ENCODE measurements at places on chromosomes 11 and 22. TPM values are rescaled to one million over a fixed set of nuclear protein-coding genes. Genes with fewer than 3 reads are reported as not detected.

The EPS8L2 gene
- 28.6 TPM for total RNA-seq

The MOGAT2 gene
- total RNA-seq: 1.9 TPM

The OR56A1 gene
- total RNA-seq: 2.2 TPM

The ANGPTL5 gene
- total RNA-seq: 1.9 TPM

The GLYATL1 gene
- 19.0 TPM for total RNA-seq

The CHRM1 gene
- total RNA-seq: 2.4 TPM

The CHRNA10 gene
- total RNA-seq: 1.7 TPM

The SCUBE2 gene
- total RNA-seq: 79.4 TPM

The LMO2 gene
- total RNA-seq: 10.8 TPM

The INPPL1 gene
- 34.4 TPM for total RNA-seq

DNA sequence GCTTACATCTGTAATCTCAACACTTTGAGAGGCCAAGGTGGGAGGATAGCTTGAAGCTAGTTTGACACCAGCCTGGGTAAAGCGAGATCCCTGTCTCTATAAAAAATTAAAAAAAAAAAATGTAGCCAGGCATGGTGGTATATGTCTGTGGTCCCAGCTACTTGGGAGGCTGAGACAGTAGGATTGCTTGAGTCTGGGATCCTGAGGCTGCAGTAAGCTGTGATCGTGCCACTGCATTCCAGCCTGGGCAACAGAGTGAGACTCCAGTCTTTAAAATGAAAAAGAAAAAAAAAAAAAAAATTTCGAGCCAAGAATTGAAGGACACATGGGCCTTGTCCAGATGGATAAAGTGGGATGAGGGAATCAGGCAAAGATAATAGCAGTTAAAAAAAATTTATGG lies 62.5 kb downstream of the MTMR3 start:
- no peak for DNase-seq

GRCh38 chr11:34948696-34949095 lies 32.3 kb downstream of the PDHX start:
- no peak for DNase-seq

GRCh38 chr11:74278721-74279161 lies 32.7 kb downstream of the P4HA3 start:
- peak; percentile 87 for DNase-seq

DNA sequence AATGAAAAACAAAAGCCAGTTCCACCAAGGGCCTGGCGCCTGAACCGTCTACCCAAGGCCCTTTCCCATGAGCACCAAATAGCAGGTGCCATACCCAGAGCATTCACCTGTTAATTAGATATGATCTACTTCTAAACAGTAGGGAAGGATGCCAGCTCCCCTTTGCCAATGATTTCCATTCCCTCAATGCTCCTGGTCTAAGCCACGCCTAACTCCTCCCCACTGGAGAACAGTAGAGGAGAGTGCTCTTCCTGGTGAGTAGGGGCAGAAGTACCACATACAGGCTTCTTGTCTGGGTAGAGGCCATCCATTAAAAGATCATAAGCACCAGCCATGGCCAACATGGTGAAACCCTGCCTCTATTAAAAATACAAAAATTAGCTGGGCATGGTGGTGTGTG lies 40.7 kb downstream of the PACSIN2 start:
- no peak for DNase-seq

DNA sequence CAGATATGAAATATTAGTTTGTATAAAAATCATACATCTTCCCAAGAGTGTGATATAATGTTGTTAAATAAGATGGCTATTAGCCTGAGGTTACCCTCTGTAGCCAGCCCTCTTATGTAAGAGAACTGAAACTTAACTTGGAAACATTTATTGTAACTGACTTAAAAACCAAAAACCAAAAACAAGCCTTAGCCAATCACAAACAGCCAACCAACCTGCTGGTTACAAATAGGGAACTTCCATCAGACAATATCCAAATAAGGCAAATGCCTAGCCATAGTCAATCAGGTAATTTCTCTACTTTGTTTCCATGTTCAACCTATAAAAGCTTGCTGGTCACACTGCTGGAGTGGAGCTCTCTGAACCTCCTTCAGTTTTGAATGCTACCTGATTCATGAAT lies 14.1 kb downstream of the KBTBD3 start:
- DNase-seq: no peak

DNA sequence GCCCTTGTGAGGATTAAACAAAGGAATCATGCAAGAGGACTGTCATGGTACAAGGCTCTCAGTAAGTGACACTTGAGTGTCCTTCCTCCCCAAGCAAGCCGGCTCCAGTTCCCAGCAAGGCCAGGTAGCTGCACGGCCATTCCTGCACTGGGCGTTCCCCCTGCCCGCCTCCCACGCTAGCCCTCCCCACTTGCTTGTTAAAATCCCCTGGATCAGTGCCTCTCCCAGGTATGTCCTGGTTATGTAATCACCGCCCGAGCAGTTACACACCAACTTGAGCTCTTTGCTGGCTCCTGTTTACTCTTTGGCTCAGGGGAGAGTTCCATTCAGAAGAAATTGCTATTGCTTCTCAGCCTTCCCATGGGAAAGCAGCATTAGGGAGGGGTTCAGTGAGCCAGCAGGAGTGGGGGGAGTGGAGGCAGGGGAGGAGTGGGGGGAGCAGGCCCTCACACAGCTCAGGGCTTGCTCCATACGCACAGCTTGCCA lies 19.4 kb upstream of the MYEOV start:
- peak; percentile 30 for DNase-seq

GRCh38 chr22:27057717-27058116 lies 400.3 kb downstream of the MIAT start:
- no peak for DNase-seq

DNA sequence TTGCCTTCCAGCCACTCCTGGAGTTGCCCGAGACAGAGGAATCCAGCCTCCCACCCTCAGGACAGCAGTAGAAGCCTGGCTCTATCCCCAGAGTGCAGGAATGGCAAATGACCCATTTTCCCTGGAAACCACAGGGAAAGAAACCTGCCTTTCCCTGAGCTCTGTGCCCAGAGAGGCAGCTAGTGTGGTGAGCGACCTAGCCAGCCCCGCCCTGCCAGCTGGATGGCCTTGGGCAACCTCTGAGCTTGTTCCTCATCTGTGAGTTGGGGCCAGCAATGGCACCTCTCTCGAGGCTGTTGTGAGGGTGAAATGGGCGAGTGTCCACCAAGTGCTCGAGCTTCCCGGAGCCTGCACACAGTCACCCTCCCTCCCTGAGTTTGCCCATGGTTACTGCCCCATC lies 3.7 kb downstream of the OMP start:
- DNase-seq: no peak

GRCh38 chr22:36998620-36999351 lies 20.5 kb downstream of the TST start:
- no peak for DNase-seq

- peak; percentile 38 for DNase-seq
These were observed 22.3 kb downstream of the VPS37C start for GRCh38 chr11:61138935-61139334.

GRCh38 chr11:33778675-33779074 lies 4.4 kb upstream of the FBXO3 start:
- DNase-seq: peak; percentile 94

GRCh38 chr22:39713799-39714290 lies 143.3 kb downstream of the CACNA1I start:
- no peak for DNase-seq

DNA sequence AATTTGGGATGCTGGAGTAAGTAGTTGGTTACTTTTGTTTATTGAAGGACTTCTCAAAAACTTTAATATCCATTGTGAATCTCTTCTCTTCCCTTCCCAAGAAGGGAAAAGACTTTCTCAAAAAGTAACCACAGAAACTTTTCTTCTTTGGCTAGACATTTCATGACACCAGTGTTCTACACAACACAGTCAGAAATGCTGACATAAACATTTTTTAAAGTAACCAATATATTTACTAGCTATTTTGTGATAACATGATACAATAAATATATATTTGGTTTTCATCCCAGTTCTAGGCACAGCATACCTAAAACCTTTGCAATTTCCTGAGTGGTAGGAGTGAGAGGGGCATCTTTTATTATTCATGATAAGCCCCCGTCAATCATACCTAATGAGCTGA lies 47.8 kb downstream of the FAM118A start:
- no peak for DNase-seq

- DNase-seq: no peak
These were observed 118.8 kb downstream of the LUZP2 start for GRCh38 chr11:24615451-24616160.

DNA sequence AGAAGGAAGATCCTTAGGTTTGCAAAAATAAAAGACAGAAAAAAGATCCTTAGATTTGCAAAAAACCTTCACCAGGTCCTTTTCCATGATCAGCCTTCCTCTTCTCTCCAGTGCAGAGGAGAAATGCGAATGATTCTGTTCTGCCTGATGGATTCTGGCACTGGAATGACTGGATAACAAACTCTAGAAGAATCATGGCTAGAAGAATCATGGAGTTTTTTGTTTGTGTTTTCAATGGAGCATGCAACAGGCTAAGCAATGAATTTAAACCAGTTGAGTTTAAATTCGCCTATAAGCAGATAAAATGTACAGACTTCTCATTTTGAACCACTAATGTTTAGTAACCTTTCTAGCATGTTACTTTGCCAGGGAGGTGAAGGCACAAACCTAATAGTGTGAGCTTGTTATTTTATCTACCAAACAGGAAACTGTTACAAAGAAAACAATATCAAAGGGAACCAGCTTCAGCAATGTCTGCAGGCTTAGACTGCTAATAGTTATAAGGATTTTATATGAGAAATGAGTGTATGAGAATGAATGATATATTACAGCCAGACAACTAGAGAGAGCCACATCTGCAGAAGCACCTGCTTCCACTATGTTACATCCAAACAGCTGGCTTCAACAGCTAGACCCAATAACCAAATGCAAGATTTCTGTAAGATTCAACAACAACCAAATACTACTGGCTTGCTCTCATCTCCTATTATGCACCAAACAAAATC lies 64.7 kb upstream of the APOA1 start:
- no peak for DNase-seq

DNA sequence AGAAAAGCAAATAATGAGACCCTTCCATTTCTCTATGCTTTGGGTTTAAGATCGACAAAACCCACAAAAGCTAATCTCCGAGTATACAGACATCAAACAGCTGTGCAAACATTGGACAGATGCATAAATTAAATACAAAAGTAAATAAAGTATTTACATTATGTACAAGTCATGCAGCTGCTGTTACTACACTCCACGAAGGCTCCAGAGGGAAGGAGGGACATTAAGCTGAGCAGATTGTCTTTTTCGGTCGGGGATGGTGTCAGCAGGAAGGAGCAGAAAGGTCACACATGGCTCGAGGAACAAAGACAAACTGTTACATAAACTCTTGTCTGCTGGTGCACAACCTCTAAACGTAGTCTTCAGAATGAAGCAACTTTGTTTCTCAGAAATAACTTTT lies 88.8 kb upstream of the BARX2 start:
- no peak for DNase-seq

All from umbilical cord (tissue), 2 donors.